ENCODE measurements at places on chromosomes 4 and X.

- DNase-seq, result no peak
Observed at GRCh38 chr4:150886597-150886996, 128.5 kb downstream of the LRBA start.

- no peak for DNase-seq
Observed at GRCh38 chr4:155643087-155643486, 23.6 kb upstream of the GUCY1A1 start.

- DNase-seq, result no peak
Observed at GRCh38 chr4:21226637-21227538, 526.6 kb downstream of the PACRGL start.

DNA sequence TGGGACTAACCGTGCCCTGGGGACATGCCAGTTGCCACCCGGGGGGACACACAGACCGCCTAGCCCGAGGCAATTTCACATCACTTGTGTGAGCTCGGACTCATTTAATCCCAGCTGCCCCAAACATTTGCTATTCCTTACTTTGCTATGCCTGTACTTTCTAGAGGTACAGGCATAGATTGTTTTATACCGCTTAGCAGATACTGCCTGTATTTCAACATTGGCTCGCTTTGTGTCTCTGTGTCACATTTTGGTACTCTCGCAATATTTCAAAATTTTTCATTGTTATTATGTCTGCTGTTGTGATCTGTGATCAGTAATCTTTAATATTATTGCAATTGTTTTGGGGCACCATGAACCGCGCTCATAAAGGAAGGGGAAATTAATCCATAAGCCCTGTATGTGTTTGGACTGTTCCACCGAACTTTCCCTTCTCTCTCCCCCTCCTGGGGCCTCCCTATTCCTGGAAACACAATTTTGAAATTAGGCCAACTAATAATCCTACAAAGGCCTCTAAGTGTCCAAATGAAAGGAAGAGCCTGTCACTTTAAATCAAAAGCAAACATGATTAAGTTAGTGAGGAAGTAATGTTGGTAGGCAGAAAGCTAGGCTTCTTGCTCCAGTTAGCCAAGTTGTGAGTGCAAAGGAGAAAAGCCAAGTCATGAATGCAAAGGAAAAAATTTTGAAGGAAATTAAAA is 568 bp upstream of the CASP6 start:
- DNase-seq, result no peak

DNA sequence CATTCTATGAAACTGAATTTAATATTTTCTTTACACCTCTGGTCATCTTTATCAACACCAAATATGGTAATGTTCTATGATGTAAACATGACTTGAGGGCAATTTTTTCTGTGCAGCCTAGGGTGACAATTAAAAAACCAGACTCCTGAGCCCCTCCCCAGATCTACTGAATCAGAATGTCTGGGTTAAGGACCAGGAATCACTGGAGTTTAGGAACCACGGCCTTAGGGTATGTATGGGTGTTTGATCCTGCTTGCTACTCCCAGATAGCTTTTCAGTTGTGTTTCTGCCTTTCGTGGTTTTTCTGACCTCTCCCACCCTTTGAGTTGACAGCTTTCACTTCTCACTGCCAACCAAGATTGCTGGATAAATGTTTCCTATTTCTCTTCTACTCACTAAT is 332.2 kb downstream of the DHX15 start:
- no peak for DNase-seq
